ENCODE measurements at places on chromosomes 6 and 20. TPM values are rescaled to one million over a fixed set of nuclear protein-coding genes. Genes with fewer than 3 reads are reported as not detected.

Gene BPI
- not detected for total RNA-seq

Gene RSPO3
- total RNA-seq: not detected

Gene LST1
- total RNA-seq: 0.34 TPM

Gene HNF4A
- not detected for total RNA-seq

Gene ENPP4
- 0.07 TPM for total RNA-seq

Gene ETV7
- 1.3 TPM for total RNA-seq

Gene CLPSL2
- not detected for total RNA-seq

Gene EDN3
- total RNA-seq: not detected

Gene ADGRF4
- 2.8 TPM for total RNA-seq

Gene PDRG1
- 8.8 TPM for total RNA-seq

Gene KIF6
- total RNA-seq: 0.14 TPM

Gene CRISP3
- total RNA-seq: not detected

Gene MROH8
- total RNA-seq: 0.35 TPM

Gene KDM1B
- total RNA-seq: 32.8 TPM

Gene CSNK2B
- 203 TPM for total RNA-seq

Data from foreskin keratinocyte (primary cell).